Heart left ventricle (tissue), 16 donors: ENCODE measurements at places on chromosomes 7 and 10. TPM values are rescaled to one million over a fixed set of nuclear protein-coding genes. Genes with fewer than 3 reads are reported as not detected.

GRCh38 chr10:90167174-90168064, 466.0 kb downstream of the KIF20B start:
- no peak for DNase-seq
- no peak overlapping the region for H3K4me3 ChIP-seq
- H3K27ac ChIP-seq: no peak overlapping the region
- H3K4me1 ChIP-seq: no peaks in the 10 kb centered on the region

Gene FKBP6
- total RNA-seq: not detected

Gene CASP2
- total RNA-seq: 18.3 TPM

Gene AGBL3
- 1.4 TPM for total RNA-seq

GRCh38 chr10:77604941-77605351, 32.7 kb downstream of the KCNMA1 start:
- no peaks in the 10 kb centered on the region for H3K4me1 ChIP-seq
- no peak overlapping the region for H3K4me3 ChIP-seq
- H3K27ac ChIP-seq: no peak overlapping the region
- no peaks in the 10 kb centered on the region for H3K36me3 ChIP-seq
- no peak for DNase-seq

- no peak for DNase-seq
- no peak overlapping the region for H3K4me3 ChIP-seq
- no peak overlapping the region for H3K27ac ChIP-seq
These were observed 290 bp downstream of the MALRD1 start for GRCh38 chr10:19048891-19049290.

DNA sequence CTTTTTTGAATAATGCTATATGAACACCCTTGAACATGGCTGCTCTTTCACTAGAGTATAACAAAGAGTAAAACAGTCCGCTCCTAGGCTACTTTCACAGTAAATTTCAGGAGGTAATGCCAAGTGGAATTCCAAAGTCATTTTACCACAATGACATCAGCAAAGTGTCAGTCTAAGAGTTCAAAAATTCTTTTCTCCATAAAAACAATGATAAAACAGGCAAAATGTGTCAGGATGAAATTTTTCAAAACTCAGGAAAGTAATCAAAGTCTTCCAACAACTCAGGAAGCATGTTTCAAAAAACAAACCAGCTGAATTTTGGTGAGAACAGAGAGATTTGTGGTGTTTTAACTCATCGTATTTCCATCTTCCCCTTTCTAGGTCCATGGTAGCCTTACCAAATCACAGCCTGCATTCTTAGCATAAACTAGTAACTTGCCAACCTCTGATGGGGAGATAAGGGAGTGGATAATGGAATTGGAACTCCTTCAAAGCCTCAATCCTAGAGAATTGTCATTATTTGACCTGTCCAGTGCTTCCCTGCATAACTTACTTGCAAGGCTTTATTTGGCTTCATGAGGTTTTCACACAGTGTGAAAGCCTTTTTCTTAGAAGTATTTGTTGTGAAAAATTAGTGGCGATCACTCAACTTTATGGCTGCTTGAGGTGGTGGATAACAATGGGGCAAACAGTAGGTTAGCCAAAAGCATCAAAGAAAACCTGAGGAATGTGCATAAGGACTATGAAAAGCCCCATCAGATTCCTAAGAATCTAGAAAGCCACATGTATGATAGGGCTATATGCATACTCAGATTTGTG, 302.7 kb downstream of the HDAC9 start:
- H3K4me1 ChIP-seq: no peaks in the 10 kb centered on the region
- no peaks in the 10 kb centered on the region for H3K27me3 ChIP-seq
- no peak overlapping the region for H3K27ac ChIP-seq
- H3K4me3 ChIP-seq: no peak overlapping the region
